ENCODE measurements at places on chromosomes 16 and 17.

DNA sequence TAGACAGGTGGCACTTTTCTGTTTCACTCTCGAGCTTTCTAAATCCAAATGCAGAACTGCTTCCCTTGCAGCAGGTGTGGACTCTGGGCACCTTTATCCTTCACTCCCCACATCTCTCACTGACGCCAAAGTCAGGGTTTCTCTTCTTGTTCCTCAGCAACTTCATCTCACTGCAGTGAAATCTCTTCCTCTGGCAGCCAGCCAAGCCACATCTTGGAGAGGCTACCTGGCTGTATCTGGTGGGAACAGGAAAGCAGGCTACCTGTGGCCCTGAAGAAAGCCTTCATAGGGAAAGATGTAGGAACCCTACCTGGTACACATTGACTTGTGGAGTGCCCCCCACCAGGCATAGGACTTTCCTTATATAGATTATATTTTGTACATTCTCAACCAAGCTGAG lies 159.1 kb downstream of the UTP18 start:
- no peak for DNase-seq

DNA sequence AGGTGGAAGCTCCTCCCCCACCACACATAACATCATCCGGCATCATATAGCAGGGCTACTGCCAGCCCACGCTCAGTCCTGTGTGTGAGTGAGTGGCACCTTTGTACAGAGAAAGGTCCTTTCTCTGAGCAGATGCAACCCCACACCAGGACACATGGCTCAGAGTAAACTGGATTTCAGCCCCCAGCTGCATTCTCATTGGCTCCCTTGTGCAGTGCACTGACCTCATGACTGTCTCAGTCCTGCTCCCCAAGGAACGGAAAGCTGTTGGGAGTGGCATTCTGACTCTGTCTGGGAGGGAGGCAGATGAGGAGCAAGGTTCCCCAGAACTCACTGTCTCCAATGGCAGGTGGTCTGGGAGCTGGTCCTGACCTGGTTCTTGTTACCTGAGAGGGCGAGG lies 244.1 kb downstream of the PHKB start:
- no peak for DNase-seq

DNA sequence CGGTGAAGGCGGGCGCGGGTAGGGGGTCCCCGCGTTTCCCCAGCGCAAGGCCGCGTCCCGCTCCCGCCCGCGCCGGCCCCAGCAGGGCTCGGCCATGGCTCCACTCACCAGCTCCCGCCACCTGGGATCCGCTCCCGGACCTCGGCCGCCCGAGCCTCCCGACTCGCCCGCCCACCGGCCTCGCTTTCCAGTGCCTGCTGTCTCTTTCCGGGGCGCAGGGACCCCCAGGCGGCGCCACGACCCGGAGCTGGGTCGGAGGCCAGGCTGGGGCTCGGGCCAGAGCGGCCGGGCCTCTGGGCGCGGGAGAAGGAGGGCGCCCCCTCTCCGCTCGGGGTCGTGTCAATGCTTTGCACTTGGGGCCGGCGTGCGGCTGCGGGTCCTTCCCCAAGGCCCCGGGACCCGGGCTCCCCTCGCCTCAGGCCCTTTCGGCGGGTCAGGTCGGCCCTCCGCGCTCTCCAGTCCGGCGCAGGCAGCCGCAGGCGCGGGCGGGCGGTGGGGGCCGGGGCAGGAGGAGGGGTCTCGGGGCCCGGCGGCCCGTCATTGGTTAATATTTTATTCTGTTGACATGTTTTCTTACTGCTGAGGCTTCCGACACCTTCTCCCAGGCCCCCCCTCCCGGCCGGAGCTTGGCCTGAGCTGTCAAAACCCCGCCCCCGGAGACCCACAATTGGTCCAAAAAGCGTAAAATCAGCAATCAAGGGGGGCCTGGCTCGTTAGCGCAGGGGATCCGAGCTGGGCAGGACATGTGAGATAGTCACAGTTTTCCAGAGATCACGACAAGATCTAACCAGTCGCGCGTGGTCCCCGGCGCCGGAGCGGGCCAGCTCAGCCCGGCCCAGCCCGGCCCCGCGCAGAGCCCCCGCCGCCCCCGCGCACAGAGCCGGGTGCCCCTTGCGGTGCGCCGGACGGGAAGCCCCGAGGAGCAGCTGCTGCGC lies at the start of gene TBX2:
TSS of gene TBX2 (plus strand) at position 713 of the 935 bp plus-strand sequence. CDS start 334 bp downstream, outside the sequence.
- no peak for DNase-seq

- no peak for DNase-seq
Observed at GRCh38 chr16:18792836-18793433, 2.8 kb upstream of the RPS15A start.

- no peak for DNase-seq
Observed at GRCh38 chr17:8611619-8612298, 18.8 kb downstream of the MYH10 start.

GRCh38 chr17:58829172-58829637 lies 73.6 kb downstream of the PPM1E start:
- DNase-seq = no peak
